Stimulated activated CD4-positive, alpha-beta T cell treated with anti-CD3 and anti-CD28 coated beads, Interleukin-1b, Interleukin-23, amount 100 ng/mL, for 1 hour (primary cell): ENCODE measurements at places on chromosomes 1 and 21.

GRCh38 chr1:107687849-107688753, 276.9 kb downstream of the VAV3 start:
- no peak for DNase-seq

- DNase-seq: no peak
Observed at GRCh38 chr1:48610628-48611542, 138.9 kb upstream of the SPATA6 start.

GRCh38 chr21:43034826-43035225, 40.8 kb downstream of the CBS start:
- no peak for DNase-seq

GRCh38 chr1:2070016-2070415, 19.8 kb downstream of the PRKCZ start:
- no peak for DNase-seq

DNA sequence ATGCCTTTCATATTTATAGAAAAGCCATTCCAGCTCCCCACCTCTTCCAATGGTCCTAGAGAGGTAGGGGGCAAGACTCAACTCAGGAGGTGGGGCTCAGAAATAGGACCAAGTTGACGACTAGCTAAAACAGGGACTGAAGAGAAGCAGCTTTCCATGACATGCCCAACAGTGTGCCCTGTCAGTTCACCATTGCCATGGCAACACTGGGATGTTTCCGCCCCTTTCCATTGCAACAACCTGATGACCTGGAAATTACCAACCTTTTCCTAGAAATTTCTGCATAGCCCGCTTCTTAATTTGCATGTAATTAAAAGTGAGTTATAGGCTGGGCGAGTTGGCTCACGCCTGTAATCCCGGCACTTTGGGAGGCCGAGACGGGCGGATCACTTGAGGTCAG, 22.4 kb upstream of the INTS3 start:
- DNase-seq: no peak

DNA sequence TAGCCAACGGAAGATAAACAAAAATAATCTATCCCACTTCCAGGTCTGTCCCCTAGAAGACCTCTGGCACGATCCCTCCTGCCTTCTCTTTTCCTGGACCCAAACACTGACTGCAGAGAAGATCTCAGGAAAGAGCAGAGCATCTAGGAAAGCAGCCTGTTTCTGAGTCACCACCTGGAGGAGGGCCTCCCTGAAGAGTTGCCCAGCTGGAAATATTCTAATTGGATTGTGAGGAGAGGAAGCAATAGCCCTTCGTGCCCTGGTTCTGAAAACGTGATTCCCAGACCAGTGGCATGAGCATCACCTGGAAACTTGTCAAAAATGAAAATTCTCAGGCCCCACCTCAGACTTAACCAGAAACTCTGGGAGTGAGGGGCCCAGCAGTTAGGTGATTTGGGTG, 411.1 kb downstream of the SETD4 start:
- DNase-seq: no peak

DNA sequence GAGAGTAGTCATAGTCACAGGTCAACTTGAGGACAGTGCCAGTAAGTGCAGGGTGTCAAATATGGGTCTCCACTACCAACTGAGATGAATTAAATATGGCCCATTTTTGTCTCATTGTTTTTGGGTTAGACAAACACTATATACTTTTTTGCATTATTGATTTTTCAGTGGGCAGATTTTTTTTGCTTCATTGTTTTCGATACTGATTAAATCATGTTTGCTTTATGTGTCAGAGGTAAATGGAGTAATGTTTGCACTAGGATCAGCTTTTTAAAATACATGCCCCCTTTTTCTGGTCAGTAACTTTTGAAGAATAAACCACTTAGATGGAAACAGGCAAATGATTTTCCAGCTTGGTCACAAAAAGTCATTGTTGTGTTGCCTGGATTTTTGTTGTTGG, 199.0 kb downstream of the USH2A start:
- DNase-seq: no peak

- DNase-seq: no peak
Observed at GRCh38 chr1:61051719-61052394, 30.5 kb upstream of the NFIA start.

- DNase-seq: no peak
Observed at GRCh38 chr1:187626056-187626455, 797.3 kb downstream of the PLA2G4A start.

DNA sequence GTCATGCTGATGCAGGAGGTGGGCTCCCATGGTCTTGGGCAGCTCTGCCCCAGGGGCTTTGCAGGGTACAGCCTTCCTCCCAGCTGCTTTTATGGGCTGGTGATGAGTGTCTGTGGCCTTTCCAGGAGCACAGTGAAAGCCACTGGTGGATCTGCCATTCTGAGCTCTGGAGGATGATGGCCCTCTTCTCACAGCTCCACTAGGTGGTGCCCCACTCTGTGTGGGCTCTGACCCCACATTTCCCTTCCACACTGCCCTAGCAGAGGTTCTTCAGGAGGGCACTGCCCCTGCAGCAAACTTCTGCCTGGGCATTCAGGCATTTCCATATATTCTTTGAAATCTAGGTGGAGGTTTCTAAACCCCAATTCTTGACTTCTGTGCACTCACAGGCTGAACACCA, 1188.6 kb downstream of the MRPL39 start:
- no peak for DNase-seq

DNA sequence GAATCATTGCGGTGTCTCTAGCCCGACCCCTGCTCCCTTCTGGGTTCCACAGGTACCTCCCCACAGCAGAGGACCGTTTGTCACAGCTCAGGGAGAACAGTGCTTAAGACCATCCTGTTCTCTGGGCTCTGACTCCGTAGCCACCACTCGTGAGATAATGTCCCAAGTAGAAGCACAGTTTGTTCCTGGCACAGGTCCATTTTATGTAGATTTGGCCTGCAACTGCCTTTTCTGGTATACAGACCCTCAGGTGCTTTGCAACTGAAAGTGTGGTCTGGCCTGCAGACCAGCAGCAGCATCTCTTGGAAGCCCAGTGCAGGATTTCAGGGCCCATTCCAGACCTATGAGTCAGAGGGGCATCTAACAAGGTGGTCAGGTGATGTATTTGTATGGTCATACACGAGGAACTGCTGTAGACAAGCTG, 28.4 kb upstream of the TMEM125 start:
- DNase-seq: no peak

DNA sequence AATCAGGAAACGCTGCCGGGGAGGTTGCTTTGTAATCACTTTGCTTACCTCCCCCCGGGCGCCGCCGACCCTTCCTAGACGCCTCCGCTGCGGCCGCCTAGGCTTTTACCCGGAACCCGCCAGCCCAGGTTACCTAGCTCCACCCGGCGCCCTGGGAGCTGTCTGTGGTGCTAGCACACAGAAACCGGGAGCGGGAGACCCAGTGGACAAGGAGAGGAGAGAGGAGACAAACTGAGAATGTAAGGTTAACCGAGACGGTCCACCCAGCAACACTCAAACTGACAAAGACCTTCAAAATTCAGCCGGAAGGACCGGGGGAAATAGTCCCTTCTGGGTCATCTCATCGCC, 9.8 kb downstream of the BARHL2 start:
- no peak for DNase-seq

DNA sequence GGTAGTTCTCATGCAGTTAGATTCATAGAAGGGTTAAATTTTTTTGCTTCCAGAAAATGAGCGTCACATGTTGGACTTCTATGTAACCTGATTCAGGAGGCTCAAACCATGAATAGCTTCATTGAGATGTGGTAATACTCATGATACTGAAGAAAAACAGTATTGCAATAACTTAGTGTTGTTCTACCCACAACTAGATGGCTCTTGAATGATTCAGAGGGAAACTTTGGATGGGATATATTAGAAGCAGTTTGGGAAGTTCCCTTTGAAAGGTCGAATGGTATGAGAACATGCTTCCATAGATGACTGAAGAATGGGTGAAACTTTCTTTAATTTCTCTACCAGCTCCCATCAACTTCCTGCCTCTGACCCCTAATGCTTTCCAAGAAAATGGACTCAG, 211.7 kb upstream of the PTGFR start:
- no peak for DNase-seq

DNA sequence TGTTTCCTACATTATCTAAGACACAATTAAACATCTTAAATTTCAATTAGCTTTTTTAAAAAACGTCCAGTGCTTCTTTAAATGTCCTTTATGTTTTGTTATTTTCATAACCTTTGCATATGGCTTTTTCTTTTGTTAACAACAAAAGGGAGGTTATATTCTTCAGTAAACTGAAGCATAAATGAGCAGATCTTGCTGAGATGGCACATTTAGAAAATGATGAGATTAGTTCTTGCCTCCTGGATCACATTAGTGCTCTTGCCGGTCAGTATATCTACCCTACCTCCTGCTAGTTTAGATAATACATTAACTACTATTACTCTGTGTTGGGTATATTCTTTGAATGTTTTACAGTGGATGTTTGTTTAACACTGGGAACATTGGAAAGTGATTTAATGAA, 126.1 kb downstream of the DISP1 start:
- DNase-seq: no peak

- DNase-seq: peak; percentile 29
Observed at GRCh38 chr1:202807451-202807925, 733 bp downstream of the KDM5B start.

- no peak for DNase-seq
Observed at GRCh38 chr1:227490478-227490877, 72.9 kb upstream of the ZNF678 start.

DNA sequence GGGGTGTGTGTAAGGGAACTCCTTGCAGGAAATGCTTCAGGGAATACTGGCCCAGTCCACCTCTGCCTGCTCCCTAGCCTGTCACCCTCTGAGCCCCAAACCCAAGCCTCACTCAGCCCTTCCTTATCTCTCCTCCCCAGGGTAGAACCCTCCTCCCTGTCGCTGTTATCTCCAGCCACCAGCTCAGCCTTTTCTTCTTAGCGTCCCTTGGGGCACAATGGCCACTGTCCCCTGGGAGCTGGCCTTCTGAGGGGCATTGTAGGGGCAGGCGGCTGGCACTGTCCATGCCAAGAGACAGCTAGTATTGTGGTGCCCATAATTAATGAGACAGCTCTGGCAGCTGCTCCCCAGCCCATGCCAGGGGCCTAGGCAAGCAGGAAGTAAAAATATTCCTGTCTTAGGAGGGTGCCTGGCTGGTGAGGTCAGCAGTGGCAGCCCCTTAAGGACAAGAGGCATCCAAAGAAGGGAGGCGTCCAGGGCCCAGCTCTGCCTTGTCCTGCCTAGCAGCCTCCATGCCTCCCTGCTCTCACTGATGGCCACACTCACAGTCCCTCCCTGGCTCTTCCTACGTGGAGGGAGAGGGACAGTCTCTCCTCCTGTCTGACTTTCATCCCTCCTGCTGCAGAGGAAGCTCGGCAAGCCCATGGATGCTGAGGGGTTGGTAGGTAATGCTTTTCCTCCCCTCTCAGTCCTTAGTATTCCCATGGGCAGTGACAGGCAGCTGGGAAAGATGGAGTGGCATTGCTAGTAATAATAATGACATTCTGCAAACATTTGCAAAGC, 37.5 kb downstream of the KCNQ4 start:
- DNase-seq: no peak

- no peak for DNase-seq
Observed at GRCh38 chr1:98422816-98423215, 238.7 kb upstream of the SNX7 start.

- no peak for DNase-seq
Observed at GRCh38 chr21:45639206-45640000, 4.1 kb upstream of the PCBP3 start.

DNA sequence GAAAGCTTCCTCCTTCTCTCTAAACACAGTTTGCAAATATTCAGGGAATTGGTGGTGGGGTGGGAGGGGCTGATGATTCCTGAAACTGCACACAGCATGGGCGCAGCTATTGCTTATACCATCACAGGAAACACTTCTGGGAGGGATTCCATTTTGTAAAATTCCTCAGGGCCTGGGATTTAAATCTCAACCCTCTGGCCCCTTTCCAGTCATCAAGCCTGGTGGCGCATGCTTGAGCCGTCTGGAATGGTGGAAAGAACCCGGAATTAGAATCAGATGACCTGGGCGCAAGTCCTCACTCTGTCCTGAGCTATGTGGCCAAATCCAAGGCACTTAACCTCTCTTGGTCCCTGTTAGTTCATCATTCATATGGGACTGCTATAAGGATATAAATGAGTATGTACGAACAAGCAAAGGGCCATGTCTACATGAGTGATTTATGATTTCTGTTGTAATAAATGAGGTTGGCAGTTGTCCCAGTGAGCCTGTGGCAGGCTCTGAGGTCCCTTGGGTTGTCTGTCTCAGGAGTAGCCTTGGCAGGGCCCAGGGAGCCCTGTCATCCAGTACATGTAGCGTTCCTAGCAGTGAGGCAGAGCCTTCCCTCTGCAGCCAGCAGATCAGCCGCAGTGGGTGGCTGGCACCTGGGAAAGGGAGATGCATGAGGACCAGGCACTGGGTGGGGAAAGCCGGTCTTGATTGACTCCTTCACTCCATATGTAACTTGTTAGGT, 72.0 kb downstream of the MAN1C1 start:
- no peak for DNase-seq

- no peak for DNase-seq
Observed at GRCh38 chr1:24735509-24736375, 9.5 kb upstream of the CLIC4 start.

DNA sequence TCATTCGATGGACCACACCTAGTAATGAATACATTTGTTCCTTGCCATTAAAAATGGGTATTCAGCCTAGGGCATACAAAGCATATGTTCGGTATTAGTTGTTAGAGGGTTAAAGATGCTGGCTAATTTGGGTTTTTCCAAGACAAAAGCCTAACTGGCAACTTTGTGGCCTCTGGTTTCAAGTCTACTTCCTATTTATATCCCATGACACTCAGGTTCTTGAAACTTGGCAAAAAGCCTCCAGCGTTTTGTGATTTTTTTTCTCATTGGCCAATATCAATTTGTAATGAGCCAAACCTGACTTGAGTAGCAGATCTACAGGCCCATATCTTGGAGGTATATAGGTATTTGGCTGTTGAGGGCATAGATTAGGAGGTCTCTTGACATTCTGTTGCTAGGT, 75.3 kb downstream of the C1orf21 start:
- DNase-seq: no peak

DNA sequence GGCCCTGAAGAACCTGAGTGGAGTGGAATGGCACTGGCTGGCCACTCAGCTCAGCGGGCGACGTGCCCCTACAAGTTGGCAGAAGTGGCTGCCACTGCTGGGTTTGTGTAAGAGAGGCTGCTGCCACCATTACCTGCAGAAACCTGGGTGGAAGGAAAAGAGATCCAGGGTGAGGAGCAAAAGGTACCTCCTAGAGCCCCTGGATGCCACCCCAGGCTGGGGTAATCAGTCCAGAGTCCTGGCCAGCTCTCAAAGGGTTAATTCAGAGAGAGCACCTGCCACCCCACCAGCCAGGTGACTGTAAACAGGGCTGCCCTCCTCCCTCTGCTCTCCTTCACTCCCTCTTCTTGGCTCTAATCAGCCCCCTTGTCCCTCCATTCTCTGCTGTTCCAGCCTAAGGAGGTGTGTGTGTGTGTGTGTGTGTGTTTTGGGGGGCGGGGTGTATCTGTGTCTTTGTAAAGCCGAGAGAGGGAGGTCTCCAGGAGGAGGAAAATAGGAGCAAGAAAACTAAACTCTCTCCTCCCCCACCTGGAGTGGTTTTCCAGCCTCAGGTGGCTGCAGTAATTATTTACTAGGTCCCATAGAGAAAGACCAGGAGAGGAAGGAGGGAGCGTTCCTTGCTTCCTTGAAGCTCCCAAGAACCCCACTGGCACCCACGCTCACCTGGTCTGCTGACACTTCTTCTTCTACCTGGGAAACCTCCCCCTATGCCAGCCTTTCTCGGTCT, 12.6 kb downstream of the TRIM46 start:
- DNase-seq: no peak
